ENCODE measurements at places on chromosomes 4 and X.

GRCh38 chr4:98775672-98776071 lies 117.3 kb upstream of the TSPAN5 start:
- no peak for DNase-seq

- DNase-seq, result no peak
Observed at GRCh38 chr4:82890528-82890900, 439 bp downstream of the SEC31A start.

DNA sequence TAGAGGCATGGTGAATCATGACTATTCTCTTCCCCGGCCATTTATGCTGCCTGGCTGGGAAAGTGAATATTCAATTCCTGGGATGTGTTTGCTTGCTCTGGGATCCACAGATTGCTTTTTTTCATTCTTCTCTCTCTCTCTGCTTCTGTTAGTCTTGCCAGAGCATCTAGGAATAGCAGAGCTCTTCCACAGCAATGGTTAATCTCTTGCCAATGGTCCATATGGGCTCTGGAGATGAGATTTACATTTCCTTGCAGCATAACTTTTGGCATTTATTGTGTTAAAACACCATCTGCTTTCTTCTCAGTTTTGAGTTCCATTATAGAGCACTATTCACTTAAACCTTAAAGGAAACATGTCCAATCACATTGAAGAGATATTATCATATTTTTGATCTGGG lies 59.2 kb upstream of the GUCY1A1 start:
- DNase-seq, result no peak

GRCh38 chr4:169727616-169728015 lies 30.1 kb downstream of the HPF1 start:
- no peak for DNase-seq

GRCh38 chr4:4694296-4694772 lies 152.5 kb upstream of the STX18 start:
- no peak for DNase-seq

DNA sequence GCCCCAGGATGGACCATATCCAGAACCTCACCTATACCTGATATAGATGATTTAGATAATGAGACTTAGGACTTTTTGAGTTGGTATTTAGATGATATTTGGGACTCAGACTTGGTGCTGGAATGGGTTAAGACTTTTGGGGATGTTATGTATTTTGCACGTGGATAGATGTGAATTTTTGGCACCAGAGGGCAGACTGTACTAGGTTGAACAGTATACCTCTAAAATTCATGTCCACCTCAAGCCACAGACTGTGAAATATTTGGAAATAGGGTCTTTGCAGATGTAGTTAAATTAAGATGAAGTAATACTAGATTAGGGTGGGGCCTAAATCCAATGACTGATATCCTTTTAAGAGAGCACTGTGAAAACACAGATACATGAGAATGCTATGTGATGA lies 15.6 kb downstream of the RBM41 start:
- no peak for DNase-seq

DNA sequence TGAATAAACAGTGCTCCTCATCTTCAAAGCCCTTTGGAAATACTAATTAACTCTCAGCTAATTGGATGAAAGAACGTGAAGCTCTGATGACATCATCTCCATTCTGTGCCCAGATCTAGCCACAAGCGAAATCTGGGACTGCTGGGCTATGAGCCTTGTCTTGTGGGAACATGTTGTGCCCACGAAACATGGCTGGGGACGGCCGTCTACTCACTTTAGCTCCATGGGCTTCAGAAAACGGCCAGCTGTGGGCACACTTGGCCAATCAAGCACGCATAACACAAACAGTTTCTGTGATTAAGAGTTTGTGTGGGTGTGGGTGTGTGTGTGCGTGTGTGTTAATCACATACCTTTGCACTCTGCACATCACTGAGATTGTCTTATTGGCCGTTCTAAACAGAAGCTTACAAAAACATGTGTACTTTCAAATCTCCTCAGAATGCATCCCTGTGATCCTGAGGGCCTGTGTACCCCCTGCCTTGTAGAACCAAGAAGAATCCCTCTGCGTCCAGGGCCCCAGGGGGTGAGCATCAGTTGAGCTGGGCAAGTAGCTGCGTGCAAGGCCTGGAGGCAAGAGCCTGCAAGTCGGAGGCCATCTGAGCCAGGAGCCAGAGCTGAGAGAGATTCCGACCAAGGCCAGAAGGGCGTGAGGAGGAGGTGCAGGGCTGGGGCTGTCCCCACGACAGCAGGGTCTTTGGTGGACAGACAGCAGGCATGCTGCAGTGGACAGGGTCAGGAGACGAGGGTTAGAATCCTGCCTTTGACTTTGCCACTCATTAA lies 18.7 kb upstream of the ZNF185 start:
- DNase-seq, result no peak

GRCh38 chr4:107034091-107034995 lies 1.8 kb downstream of the DKK2 start:
- no peak for DNase-seq

GRCh38 chr4:84814094-84814750 lies 152.3 kb downstream of the WDFY3 start:
- no peak for DNase-seq

DNA sequence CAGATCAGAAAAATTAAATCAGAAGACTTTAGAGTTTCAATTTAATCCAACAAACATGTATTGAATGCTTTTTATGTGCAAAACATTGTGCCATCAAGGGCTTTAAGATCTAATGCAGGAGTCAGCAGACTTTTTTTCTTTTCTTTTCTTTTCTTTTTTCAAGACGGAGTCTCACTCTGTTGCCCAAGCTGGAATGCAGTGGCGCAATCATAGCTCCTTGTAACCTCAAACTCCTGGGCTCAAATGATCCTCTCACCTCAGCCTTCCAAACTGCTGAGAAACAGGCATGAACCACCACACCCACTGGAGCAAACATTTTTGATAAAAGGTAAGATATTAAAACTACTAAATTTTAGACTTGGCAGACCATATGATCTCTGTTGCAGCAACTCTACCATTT lies 24.6 kb upstream of the LRBA start:
- no peak for DNase-seq

DNA sequence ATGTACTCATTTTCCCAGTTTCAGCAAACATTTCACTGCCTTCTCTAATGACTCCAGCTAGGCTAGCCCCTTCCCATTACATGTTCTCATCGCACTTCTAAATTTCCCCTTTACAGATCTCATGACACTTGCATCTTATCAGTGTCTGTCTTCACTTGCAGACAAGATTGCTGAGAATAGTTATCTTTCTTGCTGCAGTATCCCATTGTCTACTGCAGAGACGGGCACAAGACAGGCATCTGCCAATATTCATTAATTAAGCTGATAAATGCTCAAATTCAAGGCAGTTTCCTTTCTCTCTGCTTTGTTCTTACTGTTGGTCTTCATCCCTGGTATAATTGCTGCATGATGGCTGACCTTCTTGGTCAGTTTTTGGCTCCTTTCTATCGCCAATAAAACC lies 175.9 kb downstream of the ANTXR2 start:
- no peak for DNase-seq

- no peak for DNase-seq
Observed at GRCh38 chrX:133639726-133640125, 224.4 kb upstream of the GPC4 start.
